ENCODE measurements at places on chromosomes 7 and 10.
A peak's percentile ranks its signal among the peaks of the same experiment; 100 is the strongest.

- DNase-seq, result no peak
These were observed 19.2 kb upstream of the PLEKHS1 start for GRCh38 chr10:113732160-113732881.

- no peak for DNase-seq
These were observed 1.1 kb downstream of the GRB10 start for GRCh38 chr7:50781381-50782293.

DNA sequence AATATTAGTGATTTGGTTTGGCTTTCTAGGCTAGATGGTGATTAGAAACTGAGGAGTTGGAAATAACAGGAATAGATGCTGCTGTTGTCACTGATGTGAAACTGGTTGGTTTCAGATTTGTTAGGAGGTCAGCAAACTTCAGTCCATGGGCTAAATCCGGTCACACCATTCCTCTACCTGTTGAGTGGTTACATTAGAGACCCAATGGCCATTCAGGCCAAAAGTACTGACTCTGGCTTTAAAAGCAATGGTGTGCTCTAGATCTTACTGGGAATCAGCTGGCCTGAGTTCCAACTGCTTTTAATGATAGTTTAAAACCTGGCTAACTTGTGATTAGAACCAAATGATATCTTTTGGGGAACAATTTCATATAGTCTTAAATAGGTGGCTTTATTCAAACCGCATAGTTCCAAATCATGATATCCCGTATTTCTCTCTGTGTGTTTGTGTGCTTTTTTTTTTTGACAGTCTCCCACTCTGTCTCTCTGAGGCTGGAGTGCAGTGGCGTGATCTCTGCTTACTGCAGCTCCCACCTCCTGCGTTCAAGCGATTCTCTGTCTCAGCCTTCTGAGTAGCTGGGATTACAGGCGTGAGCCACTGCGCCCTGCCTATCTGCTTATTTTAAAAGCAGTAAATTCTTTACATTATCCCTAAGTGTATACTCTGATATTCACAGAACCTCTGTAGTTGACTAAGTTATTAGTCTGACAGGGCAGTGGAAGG is 7.8 kb upstream of the PBLD start:
- DNase-seq, result no peak

GRCh38 chr7:112286250-112287086 is 80.0 kb downstream of the ZNF277 start:
- DNase-seq, result no peak

- peak; percentile 21 for DNase-seq
These were observed 74.9 kb downstream of the ADCYAP1R1 start for GRCh38 chr7:31126976-31127375.

GRCh38 chr10:24993237-24993958 is 22.6 kb downstream of the ENKUR start:
- DNase-seq, result no peak

- no peak for DNase-seq
These were observed 7.6 kb downstream of the ARL5B start for GRCh38 chr10:18666810-18667209.

GRCh38 chr7:5595545-5596045 is 172.0 kb upstream of the TNRC18 start:
- DNase-seq, result no peak

DNA sequence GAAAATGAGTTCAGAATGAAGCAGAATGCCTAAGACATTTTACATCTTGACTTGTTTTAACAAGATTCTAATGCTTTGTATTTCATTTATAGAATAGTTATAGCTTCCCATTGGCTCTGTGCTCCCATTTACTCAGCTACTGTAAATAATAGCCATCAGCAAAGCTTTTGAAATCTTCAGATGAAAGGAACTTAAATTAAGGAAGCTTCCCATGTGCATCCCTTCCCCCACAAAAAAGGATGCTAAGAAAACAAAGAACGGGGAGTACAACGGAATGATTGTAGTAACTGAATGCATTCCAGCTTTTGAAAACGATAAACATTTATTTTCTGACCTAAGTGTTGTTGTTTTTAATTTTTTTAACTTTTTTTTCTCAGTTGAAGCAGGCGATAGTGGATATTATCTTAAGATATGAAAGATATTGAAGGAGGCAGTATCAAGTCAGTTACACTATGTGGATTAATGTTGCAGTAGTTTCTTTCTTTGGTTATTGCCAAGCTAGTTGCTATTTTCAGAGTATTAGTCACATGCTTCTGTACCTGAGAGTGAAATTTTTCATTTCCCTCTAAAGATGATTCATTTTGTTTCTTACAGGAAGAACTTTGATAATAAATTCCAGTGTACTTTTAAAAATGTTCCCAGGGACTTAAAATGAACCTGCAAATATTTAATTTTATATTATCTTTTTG is 129.2 kb downstream of the KCND2 start:
- no peak for DNase-seq

GRCh38 chr10:20901110-20901509 is 4.0 kb upstream of the NEBL start:
- no peak for DNase-seq

DNA sequence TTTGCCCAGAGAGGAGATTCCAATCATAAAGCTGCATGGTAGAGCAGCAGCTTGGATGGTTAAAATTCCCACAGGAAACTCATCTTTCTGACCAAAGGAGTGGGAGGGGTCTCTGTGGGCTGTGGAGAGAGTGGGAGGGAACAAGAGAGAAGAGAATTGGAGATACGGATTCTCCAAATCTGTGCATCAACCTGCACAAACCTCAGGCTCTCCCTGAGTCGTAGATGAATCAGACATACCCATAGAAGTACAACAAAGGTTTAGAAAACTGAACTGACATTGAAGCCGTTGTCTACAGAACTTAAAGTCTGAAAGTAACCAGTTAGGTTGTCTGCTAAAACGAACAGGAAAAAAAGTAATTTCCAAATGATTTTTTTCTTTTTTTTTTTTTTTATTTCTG is 41.9 kb downstream of the CYCS start:
- no peak for DNase-seq

- no peak for DNase-seq
These were observed 20.0 kb upstream of the GALNTL5 start for GRCh38 chr7:151936207-151936606.

DNA sequence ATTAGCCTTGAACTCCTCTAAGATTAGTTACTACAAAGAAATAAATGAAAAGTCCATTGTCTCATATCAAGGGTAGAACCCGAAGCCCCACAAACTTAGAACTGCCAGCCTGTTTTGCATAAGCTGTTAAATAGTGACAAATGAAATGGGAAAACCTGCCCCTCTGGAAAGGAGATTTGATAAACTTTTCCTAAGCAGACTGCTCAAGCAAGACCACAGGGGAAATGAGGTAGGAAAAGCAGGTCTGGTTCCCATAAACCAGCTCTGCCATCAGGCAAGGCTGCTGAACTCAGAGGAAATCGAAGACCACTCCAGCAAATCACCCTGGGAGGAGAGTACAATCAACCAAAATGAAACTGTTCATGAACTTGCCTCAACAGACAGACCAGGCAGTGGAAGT is 181.5 kb upstream of the AOAH start:
- DNase-seq, result no peak

DNA sequence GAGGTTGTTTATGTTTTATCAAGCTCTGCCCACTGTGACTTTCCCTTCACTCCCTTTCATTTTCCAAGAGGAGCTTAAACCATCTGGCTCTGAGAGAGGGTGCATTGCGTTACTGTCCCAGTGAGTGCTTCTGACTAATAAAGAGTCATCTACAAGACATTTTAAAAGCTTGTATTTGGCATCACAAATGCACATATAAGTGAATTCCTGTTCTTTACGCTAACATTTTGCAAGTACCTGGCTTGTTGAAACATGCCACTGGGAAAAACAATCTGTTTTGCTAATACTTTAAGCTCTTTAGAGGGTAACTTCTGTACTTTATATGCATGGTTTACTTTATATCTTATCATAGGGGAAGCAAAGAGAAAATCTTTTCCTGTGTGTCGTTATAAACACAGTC is 534.6 kb upstream of the POM121L12 start:
- no peak for DNase-seq

DNA sequence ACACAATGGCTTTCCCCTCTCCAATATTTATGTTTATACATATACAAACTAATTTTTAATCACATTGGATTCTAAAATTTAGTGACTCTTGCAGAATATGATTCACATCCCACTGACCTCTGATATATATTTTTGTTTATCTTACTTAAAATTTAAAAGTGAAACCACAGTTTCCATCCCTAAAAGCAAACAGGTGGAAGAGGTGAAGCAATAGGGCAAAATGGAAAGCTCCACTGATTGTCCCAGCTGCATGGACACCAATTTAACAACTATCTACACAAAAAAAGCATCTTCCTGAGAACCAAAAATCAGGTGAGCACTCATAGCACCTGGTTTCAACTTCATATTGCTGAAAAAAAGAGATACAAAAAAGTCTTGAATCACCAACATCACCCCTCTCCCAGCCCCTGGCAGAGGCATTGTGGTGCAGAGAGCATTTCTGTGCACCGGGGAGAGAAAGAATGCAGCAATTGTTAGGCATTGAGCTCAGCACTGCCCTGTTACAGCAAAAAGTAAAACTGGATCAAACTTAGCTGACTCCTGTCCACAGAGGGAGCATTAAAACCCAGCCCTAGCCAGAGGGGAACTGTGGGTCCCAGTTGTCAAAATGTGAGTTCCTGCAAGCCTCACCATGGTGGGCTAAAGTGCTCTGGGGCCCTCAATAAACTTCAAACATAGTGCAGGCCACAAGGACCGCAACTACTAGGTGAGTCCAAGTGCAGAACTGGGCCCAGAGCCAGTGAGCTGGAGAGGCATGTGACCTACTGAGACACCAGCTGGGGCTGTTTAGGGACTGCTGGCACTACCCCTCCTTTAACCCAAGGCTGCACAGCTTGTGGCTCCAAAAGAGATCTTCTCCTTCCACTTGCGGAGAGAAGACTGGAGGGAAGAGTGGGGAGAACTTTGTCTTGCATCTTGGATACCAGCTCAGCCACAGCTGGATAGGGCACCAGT is 92.1 kb downstream of the SIRT1 start:
- no peak for DNase-seq

- DNase-seq, result peak; percentile 31
These were observed 367.7 kb upstream of the SEMA3D start for GRCh38 chr7:85554236-85555178.

- DNase-seq, result no peak
These were observed 247.3 kb downstream of the PARD3 start for GRCh38 chr10:34567659-34568253.

DNA sequence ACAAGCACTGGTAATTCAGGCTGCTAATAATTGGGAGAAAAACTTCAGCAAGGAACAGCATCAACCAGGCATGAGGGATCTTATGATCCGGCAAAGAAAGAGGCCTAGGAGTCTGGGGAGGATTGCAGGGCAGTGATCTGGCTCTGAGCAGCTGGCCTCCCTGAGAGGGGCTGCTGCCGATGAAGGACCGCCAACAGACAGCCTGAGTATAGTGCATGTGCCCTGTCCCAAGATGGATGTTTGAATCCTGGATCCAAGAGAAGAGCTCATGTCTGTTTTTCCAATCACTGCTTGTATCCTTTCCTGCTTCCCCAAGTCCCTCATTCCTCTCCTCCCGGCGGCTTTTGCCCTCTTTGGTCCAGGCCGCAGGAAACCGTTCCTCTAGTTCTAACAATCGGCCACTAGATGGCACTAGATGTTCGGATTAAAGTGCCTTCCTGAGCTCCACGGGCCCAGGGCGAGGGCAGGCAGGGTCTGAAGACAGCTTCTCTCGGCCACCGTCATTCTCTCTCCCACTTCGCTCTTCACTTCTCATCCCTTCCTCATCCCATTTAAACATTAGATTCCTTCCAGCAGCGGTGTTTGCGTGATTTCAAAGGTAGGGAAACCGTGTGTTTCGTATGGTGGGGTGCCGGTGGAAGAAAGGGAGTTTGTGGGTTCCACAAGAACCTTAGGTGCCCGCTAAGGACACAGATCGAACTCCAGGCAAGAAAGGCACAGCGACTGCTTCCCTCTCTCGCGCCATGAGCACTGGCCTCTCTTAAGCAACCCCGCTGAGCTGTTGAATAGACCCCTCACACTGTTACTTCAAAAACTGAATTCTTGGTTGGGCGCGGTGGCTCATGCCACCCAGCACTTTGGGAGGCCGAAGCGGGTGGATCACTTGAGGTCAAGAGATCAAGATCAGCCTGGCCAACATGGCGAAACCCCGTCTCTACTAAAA is 82.4 kb downstream of the ADCYAP1R1 start:
- peak; percentile 83 for DNase-seq

- DNase-seq, result no peak
These were observed 173.2 kb downstream of the PLPP4 start for GRCh38 chr10:120630266-120630665.

DNA sequence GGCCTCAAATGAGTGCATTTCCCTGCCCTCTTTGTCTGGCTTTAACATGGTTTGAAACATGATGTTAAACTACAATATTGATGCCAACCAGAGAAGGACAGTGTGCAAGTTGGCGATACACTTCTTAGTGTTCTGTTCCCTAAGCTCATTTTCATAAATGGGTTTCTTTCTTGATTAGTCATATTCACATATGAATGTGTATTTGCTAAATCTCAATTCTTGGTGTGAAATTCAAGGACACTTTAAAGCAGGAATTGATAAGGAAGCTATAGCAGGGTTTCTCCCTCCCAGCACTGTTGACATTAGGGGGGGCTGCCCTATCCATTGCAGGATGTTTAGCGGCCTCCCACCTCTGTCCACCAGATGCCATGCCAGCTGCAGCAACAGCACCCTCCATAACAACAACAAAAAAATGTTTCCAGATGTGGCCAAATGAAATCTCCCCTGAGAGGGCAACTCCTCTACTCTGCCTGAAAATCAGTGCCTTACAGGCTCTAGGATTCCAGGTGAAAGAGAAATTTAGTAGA is 13.1 kb downstream of the CCNY start:
- DNase-seq, result no peak

DNA sequence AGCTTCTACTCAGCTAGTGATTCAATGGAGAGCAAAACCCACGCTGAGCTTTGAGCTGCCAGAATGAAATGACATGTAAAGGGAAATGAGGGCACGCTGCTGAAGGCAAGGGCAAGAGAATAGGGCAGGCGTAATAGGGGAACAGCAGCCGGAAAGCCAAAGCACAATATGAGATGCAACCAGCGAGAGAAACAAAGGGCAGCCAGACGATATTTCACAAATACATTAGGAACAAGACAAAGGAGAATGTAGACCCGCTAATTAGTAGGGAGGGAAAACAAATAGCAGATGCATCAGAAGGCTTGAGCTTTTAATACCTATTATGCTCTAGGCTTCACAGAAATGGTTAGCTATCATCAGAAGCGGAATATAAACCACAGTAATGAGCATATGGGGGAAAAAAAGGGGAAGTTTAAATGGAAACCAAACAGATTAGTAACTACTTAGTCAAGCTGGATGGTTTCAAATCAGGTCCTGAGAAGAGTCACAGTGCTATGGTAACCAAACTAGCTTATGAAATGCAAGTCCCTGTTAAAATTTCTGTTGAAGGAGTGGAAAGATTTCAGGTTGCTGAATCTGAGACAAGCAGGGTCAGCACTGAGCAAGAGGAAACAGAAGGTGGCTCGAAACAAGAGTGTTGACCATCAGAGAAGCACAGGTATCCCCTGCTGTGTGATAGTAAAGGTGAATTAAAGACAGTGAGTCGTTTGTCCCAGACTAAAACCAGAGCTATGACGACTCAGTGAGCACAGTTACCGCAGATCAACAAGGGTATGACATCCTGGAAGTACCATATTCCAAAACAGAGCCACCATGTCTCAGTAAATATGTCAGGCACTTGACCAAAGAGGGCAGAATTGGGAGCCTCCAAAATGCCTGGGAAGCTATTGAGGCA is 496.9 kb upstream of the CELF2 start:
- DNase-seq, result no peak

All from HEK293T (cell line).